ENCODE measurements at places on chromosomes 3 and 15.
A peak's percentile ranks its signal among the peaks of the same experiment; 100 is the strongest.

- no peak for DNase-seq
These were observed 13.6 kb upstream of the HRH1 start for GRCh38 chr3:11140713-11141104.

- no peak for DNase-seq
These were observed 9.5 kb downstream of the ITGB5 start for GRCh38 chr3:124877674-124878073.

DNA sequence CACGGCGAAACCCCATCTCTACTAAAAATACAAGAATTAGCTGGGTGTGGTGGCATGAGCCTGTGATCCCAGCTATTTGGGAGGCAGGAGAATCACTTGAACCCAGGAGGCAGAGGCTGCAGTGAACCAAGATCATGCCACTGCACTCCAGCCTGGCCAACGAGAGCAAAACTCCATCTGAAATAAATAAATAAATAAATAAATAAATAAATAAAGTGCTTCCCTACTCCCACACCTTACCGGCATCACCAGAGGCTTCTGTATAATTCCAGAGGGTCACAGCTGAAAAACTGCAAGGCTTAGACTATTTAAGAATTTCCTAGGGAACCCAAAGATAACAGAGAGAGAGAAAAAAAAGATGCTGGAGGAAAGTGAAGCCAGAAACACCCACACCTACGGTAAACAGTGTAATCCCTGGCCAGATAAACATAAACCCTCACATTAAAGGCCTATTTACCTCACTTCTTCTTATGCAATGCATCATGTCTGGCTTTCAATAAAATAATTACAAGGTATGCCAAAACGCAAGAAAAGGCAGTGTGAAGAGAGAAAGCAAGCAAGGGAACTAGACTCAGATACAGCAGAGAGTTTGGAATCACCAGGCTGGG is 15.0 kb upstream of the TRPM1 start:
- no peak for DNase-seq

DNA sequence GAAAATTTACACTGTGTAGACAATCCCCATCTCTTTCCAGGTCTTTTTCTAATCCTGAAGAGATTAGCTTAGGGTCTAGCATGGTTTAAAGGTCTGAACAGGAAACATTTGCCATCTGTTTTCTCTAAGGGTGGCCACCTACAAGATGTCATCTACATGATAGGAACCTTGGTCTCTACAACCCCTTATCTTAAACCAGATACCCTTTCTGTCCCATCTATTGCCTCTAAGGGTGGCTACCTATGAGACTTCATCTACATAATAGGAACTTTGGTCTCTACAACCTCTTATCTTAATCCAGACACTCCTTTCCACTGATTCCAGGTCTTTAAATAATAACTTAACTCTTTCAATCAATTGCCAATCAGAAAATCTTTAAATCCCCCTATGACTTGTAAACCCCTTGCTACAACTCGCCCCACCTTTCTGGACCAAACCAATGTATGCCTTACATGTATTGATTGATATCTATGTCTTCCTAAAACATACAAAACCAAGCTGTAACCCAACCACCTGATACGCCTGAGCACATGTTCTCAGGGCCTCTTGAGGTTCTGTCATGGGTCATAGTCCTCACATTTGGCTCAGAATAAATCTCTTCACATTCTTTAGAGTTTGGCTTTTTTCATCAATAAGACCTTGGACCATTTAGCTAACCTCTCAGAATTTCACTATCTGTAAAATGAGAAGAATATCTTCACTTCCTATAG is 605.0 kb downstream of the TUSC7 start:
- no peak for DNase-seq

DNA sequence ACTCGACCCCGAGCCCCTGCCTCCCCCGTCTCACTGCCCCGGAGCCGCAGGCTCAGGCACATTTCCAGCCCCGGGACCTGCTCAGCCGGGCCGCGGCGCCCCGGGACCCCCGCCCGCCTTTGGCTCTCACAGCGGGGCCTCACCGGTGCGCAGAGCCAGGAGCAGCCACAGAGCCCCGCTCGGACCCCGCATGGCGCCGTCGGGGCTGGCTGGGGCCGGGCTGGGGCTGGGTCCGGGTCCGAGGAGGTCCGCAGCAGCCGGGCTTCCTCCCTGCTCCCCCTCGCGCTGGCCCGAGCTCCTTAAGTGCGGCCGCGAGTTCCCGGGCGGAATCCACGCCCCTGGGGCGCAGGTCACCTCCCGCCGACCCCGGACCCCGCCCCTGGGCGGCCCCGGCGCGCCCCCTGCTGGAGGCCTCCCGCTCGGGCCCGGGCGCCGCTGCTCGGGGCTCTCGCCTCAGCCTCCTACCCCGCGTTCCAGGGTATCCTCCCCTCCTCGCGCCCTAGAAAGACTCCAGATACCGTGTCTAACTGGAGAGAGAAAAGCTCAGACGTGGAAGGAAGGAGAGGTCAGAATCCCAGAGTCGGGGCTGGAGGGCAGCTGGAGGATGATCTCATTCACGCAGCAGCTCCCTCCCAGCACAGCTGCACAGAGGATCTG is at the start of gene MELTF:
Gene MELTF (minus strand): TSS at position 307 of the 657 bp plus-strand sequence. CDS start 115 bp downstream, at position 192.
- peak; percentile 72 for DNase-seq

DNA sequence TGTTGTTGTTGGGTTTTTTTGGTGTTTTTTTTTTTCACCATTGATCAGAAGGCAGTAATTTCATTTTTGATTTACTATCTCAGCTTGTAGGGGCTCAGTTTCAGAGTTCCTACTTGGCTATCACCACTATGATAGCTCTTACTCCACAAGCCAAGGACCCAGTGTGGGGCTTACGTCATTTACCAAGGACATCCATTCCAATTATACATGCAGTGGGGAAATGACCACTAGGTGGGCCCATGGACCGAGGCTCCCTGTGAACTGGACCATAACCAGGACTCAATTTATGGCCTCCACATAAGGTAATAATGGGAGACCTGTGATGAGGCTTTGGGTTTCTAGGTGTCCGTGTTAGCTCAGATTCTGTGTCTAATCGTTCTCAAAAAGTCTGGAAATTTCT is 67.5 kb upstream of the CACNA1D start:
- DNase-seq = no peak

DNA sequence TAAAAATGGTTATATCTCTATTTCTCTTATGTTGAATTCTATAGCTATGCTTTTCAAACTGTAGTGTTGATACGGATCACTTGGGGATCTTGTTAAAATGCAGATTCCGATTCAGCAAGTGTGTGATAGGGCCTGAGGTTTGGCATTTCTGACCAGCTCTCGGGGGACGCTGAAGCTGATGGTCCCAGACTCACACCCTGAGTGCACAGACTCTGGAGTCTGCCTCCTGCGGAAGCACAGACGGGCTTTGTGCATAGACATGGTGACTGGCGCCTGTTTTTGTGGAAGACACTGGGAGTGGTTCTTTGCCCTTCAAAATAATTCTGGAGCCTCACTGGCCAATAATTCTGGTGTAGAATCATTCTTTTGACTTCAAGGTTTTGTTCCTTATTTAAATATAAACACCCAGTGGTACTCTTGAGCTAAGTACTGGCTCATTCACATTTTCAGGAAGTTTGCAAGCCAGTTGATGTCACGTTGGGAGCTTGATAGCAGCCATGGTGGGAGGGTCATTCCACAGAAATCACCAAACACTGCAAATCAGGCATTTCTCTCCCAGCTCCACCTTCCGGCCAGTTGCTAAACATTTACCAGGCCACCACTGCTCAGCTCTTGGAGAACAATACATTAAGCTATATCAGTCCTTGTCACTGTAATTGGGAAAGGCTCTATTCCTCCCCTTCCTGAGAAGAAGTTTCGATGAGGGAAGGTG is 19.2 kb downstream of the CLDN11 start:
- DNase-seq = no peak

DNA sequence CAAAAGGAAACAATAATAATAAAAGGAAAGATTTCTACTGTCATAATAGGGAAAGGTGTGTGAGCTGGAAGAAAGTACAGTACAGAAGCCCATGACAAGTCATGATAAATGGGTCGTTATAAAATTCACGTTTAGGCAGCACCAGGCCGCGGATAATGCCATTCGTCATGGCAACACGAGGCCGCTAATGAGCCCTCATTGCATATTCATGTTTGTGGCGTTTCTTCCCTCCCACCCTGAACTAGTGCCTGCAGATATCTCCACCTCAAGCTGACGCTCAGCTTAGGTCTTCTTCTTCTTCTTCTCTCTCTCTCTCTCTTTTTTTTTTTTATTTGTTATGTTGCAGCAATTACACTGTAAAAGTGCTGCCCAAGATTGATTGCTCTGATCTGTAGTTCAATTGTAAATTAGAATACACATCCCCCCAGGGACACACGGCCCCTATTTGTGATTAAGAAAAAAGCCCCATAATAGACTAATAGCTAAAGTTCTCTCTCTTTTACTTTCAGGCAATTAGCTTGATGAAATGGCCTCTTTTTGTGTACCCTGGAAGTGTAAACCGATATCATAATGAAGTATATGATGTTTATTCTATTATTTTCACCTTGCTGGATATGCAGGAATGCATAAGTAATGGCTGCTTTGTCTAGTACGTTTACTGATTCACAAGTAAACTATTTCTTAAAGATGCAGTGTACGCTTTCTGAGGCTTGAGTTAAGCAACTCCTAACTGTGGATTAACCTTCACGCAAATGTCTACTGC is 61.9 kb upstream of the NR2F2 start:
- no peak for DNase-seq

GRCh38 chr3:98020412-98020811 is 14.7 kb downstream of the GABRR3 start:
- DNase-seq = no peak

- no peak for DNase-seq
These were observed 31.3 kb downstream of the LRRC28 start for GRCh38 chr15:99282586-99282985.

DNA sequence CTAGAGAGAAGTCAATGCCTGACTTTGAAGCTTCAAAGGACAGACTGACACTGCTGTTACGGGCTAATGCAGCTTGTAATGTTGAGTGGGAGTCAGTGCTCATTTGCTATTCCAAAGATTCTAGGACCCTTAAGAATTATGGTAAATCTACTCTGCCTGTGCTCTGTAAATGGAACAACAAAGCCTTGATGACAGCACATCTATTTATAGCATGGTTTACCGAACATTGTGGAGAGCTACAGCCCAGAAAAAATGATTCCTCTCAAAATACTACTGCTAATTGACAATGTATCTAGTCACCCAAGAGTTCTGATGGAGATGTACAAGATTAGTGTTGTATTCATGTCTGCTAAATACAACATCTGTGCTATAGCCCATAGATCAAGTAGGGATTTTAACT is 262.3 kb downstream of the EPHA6 start:
- DNase-seq = no peak

DNA sequence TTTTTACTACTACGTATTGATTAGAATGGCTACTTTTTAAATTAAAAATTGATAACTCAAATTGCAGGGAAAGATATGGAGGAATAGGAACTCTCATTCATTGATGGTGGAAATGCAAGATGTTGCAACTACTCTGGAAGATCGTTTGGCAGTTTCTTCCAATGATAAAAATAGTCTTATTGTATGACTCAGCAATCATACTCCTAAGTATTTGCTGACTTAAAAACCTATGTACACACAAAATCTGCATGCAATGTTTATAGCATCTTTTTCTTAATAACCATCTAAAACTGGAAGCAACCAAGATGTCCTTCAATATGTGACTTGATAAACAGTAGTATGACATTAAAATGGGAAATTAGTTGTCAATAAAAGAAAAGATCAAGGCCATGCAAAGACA is 87.4 kb upstream of the LRRC3B start:
- DNase-seq = no peak

DNA sequence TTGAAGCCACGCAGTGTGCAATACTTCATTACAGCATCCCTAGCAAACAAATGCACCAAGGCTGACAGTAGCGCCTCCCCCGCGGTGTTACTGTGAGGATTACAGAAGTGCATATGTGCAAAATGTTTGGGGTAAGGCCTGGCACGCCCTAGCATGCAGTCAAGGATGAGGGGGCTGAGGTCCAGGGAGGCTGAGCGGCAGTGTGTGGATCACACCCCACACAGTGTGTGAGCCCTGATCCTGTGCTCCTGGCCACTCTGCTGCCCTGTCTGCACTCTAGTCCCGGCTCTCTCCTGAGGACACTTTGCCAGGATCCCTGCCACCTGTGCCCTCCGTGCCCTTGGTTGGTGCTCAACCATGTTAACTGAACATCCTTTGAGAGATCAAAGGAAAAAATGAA is 71.3 kb downstream of the WNT7A start:
- DNase-seq = no peak

DNA sequence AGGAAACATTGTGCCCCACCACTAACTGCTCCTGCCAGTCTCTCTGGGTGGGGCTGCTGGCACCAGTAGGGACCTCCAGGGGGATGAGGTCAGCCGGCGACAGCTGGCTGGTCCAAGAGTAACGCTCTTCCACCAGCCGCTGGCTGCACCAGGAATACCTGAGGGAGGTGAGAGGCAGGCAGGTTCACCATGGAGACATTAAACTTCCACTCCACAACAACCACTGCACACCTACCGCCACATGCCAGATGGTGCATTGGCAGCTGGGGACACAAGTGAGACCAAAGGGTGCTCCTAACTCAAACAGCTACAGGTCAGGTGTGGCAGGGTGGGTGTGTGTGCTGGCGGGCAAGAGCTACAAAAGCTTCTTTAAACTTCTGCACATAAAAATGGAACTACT is 4.5 kb downstream of the POLG start:
- no peak for DNase-seq

DNA sequence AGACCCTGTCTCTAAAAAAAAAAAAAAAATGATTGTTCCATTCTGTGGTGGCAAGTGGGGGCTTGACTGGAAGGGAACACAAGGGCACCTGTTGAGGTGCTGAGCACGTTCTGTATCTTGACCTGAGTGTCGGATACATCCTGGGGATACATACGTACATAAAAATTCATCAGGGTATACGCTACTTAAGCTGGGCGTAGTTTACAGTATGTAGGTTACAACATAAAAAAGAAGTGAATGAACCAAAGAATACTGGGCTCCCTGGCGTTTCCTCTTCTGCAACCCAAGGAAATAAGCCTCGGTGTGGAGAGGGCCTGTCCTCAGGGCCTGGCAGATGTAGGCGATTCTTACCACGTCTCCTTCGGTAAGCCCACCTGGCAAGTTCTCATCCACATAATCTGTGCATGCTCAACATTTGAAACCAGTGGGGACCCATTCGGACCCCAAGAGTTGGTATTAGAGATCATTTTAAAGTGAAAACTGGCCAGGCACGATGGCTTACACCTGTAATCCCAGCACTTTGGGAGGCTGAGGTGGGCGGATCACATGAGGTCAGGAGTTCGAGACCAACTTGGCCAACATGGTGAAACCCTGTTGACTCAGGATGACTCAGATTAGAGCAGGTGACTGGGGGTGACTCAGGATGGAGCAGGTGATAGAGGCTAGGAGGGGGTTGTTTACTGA is 5.1 kb upstream of the MUC20 start:
- DNase-seq = no peak

- no peak for DNase-seq
These were observed 113.6 kb upstream of the CACNA2D3 start for GRCh38 chr3:54008744-54009143.

GRCh38 chr3:14524311-14524711 is 15.8 kb downstream of the GRIP2 start:
- DNase-seq = peak; percentile 49

- no peak for DNase-seq
These were observed 354.0 kb upstream of the ROBO2 start for GRCh38 chr3:76685858-76686257.
